Spleen (tissue), 13 donors: ENCODE measurements at places on chromosomes 3 and 15. TPM values are rescaled to one million over a fixed set of nuclear protein-coding genes. Genes with fewer than 3 reads are reported as not detected.

GOLGA6B gene
- not detected for total RNA-seq

SPINK8 gene
- not detected for total RNA-seq

C3orf33 gene
- total RNA-seq: 6.0 TPM

TTLL13 gene
- total RNA-seq: not detected
